ENCODE measurements at places on chromosomes 2 and 18.

- no peak for DNase-seq
Observed at GRCh38 chr2:121233486-121234110, 51.4 kb downstream of the TFCP2L1 start.

DNA sequence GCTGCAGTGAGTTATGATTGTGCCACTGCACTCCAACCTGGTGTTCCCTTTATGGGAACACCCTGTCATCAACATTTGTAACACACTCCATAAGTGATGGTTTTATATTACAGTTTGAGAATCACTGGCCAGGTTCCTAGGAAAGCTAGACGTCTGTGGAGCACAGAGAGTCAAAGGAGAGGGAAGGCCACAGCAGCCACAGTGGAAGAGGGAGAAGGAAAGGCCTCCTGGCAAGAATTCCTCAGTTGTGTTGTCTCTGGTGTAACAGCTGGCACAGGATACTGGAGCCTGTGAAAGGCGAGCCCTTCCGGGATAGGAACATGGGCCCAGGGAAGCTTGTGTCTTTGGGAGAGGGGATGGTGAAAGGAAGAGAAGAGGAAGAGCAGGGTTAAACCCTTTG lies 360.5 kb upstream of the PIK3C3 start:
- no peak for DNase-seq

DNA sequence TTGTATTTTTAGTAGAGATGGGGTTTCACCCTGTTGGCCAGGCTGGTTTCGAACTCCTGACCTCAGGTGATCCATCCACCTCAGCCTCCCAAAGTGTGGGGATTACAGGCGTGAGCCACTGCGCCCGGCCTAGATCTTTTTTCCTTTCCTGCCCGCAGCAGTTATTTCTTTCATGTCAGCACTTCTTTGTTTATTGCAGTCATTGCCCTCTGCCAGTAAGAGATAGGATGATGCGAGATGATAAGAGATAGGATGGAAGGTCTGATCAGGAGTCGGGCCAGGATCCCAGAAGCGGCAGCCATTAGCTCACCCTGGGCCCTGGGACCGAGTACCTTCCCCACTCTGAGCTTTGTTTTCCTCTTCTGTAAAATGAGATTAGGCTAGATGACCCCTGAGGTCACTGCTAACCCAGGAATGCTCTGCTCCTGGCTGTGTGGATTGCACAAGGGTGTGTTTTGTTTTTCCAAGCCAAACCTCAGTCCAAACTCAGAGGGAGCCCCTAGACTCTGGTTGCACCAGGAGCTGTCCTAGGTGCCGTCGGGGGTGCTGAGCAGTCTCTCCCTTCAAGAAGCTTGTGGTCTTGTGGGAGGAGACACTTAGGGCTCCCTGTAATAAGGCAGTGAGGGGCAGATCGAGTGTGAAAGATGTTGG lies 63.3 kb downstream of the LPIN1 start:
- no peak for DNase-seq

DNA sequence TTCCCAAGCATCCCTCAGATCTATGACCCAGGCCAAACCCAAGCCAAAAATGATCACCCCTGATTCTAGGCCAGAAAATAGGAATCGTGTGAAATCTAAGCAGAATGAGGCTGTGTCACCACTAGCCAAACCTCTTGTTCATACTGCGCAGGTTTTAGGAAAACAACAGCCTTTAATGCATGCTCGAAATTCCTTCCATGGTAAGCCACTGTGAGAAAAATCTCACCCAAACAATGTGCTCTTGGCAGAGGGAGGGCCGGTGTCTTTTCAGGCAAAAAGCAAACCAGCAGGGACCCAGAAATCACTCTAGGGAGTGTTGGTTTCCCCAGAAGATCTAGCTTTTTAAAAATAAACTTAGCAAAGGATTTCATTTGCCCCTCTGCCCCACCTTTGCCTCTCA lies 71.2 kb upstream of the FOSL2 start:
- DNase-seq: no peak

- DNase-seq: no peak
Observed at GRCh38 chr2:241730671-241731293, 3.6 kb upstream of the D2HGDH start.

GRCh38 chr2:240878341-240878936 lies 9.8 kb downstream of the AGXT start:
- DNase-seq: no peak

DNA sequence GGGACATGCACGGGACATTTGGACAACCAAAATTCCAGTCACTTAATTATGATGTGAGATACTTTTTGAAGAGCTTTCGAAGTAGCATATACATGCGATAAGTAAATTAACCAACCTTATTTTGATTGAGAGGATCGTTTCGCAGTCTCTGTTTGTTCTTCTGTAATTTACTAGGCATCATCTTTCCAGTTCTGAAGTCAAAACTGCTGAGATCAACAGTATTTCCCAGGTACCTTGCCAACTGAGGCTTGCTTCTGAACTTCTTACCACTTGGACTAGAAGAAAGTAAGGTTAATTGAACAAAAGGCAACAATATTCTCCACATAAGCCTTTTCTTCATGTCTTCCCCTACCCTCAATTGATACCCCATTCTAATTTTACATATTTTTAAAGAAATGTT lies 19.6 kb downstream of the MBD2 start:
- DNase-seq: no peak

DNA sequence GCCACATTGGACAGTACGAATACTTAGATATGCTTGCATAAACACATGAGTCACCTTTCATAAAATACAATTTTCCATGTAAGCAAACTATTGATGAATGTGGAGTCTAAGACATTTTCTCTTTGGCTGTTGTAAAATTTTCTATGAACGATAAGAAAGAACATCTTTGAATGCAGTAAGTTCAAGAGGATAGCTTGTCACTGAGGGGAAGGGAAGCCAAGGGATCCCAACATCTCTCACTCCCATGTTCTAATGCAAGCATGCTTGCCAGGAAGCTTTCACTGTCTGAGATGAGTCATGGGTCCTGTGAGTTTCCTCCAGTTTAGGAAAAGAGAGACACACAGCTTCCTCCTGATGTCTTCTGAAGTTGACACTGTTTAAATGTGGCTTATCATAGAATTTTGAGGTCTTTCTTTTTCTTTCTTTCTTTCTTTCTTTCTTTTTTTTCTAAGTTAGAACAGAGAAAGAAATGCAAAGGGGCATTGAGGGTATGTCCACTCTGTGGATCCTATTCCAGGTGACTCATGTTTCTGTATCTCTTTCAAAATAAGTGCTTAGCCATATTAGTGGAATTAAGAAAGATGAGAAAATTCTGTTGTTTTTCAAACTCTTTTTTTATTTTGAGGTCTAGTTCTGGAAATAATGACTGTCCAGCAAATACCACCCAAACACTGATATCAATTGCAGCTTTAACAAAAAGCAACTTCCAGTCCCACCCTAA lies 146.6 kb downstream of the RDH14 start:
- DNase-seq: no peak

DNA sequence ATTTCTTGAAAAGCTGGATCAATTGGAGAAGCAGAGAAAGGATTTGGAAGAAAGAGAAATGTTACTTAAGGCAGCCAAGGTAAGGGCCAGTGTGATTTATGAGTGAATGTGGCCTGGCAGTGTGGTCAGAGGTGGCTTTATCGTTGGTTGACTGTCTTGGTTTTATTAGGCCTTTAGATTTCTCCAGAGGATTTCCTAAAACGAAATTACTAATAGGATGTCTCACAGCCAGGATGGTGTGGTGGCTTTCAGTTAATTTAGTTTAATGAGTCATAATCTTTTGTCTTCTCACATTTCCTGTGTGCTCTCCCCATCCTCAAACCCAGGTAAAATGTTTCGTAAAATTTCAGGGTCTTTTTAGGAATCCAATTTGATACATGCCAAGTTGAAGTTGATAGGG lies 100.8 kb downstream of the TAF4B start:
- no peak for DNase-seq

DNA sequence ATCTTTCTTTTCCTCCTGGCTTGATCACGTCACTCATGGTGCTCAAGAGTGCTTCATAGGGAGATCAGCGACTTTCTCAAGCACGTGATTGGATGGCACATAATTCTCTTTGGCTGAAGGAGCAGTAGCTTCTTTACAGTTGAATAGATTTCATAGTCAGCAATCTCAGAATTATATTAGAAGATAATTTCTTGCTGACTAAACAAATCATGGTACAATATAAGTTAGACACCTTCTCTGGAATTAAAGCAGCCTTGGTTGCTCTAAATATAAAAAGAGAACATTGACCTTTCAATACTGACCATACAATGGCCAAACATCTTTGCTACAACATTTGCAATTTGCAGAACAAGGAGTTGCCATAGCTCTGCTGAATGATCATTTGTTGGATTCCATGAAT lies 238.5 kb upstream of the CHST9 start:
- DNase-seq: no peak

DNA sequence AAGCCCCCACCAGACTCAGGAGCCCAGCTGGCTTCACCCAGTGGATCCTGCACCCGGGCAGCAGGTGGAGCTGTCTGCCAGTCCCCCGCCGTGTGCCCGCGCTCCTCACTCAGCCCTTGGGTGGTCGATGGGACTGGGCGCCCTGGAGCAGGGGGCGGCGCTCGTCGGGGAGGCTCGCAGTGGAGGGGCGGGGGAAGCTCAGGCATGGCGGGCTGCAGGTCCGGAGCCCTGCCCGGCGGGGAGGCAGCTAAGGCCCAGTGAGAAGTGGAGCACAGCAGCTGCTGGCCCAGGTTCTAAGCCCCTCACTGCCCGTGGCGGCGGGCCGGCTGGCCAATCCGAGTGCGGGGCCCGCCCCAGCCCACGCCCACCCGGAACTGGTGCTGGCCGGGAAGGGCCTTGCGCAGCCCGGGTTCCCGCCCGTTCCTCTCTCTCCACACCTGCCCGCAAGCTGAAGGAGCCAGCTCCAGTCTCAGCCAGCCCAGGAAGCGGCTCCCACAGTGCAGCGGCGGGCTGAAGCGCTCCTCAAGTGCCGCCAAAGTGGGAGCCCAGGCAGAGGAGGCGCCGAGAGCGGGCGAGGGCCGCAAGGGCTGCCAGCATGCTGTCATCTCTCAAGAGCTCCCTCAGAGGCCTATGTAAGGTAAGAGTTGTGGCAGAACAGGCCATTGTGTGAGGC lies 1307.8 kb upstream of the TMEFF2 start:
- no peak for DNase-seq

DNA sequence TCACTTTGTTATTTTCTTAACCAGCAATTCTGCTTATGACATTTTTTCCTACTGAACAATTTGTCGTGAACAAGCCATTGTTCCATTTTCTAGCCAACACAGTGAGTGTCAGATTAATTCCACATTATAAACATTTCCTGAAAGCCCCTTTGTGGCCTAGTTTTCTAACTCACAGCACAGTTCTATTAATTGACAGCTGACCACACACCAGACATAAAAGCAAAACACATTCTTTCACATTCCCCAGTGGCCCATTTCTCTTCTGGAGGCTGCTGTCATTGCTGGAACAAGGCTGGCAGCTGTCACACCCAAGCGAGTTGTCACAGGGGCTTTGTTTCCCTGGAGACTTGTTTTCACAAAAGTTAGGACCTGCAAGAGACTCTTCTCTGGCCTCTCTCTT lies 50.7 kb downstream of the RNF152 start:
- no peak for DNase-seq

DNA sequence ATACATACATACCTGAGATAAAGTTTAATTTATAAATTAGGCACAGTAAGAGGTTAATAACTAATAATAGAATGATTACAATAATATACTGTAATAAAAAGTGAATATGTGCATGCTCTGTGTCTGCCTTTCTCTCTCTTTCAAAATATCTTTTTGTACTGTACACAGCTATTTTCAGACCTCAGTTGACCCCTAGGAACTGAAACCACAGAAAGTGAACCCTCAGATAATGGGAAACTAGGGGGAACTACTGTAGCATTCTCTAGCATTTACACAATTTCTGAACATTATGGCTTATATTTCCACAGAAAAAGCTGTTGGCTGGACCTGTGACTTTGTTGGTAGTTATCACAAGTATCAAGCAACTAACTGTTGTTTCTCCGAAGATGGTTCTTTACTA lies 25.9 kb downstream of the WDR75 start:
- no peak for DNase-seq

DNA sequence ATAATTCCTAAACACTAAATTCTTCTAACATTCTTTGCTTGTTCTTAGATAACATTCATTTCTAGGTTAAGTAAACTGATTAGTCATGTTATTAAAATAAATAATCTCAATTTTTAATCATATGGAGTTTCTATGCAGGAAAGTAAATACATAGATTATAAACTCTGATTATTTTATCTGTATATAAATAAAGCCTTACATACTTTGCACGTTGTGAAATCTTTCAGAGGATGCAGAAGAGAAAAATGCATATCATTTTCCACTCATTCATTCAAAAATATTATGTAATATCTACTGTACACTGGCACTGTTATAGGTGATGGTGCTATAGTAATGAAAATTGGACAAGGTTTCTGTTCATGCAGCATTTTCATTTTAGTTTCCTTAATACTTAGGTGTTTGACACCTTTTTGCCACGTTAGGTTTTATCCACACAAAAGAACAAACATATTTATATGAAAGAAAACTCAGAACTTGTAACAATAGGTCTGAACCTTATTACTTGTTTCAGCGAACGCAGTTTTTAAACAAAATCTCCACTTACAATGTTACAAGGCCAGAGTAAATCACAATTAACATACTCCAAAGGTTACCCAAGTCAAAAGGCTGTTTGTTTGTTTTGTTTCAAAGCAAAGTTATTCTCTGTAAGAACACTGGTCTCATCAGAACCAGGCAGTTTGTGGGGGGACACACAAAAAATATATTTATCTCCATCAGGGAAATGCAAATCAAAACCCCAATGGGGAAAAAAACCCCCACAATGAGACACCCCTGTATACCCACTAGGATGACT lies 27.4 kb downstream of the ADAM17 start:
- no peak for DNase-seq

DNA sequence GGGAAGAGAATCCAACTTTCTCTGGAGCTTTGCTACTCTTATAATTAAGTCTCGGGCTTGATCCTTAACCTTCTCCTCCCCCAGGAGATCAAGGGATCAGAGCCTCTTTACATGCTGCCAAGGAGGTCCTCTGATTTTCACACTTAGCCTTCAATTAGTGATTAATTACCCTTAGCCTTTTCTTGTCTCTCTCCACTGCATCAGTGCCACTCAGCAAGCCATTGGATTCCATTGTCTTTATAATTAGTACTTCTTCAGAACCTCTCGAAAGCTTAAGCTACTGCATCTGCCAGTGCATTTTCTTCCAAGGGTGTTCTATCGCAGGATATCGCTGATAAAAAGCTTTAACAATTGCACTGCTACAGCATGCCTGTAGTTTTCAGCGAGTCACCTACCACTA lies 477.0 kb upstream of the MEIS1 start:
- no peak for DNase-seq

GRCh38 chr2:5540856-5541255 lies 151.3 kb upstream of the SOX11 start:
- no peak for DNase-seq

- no peak for DNase-seq
Observed at GRCh38 chr18:3875376-3875775, 425.4 kb downstream of the TGIF1 start.

DNA sequence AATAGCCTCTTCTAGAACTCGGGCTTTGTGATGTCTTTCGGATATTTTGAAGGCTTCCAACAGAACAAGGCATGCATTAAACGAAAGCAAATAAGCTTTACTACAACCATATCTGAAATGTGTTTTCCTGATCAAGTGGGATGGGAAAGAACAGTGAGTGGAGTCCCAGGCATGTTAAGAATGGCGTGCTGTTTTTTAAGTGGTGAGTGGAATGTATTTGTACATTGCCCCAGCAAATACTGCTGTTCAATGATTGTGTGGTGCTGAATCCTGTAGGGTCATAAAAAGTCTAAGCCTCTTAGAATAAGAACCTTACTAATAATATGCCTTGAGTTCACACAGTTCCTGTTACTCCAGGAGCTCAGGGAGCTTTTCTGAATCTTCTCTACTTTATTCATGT lies 52.5 kb downstream of the POMC start:
- no peak for DNase-seq
